Activated T-cell treated with anti-CD3 and anti-CD28 coated beads for 4 hours (primary cell): ENCODE measurements at places on chromosomes 7 and 10.

DNA sequence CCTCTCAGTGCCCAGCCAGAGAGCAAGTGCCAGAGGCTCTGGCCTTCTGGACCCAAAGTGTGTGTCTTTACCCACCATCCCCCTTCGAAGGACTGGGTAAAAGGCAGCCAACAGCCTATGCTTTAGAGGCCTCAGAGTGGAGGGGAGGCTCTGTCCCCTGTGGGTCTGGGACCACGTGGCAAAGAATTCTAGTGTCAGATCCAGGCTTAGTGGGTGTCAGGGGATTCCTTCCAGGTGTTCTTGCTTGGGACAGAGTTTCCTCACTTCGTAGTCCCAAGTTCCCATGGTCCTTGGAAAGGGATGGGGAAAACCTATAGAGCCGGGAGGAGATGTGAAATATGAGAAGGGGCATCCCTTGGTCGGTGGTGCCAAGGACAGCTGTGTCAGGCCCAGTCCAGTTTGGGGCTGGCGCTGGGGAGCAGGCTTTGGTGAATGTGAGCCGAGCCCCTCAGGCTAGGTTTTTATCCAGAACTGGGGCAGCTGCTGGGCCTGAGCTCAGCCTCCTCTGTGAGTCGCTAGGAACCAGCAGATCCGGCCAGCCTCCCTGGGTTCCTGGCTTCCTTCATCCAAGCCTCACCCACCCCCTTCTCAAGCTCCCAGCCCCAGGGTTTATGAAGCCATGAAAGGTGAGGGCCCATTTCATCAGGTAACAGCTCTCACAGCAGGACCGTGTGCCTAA lies 71.2 kb downstream of the C10orf105 start:
- DNase-seq, result no peak

- DNase-seq, result no peak
These were observed 66.6 kb upstream of the MGMT start for GRCh38 chr10:129400426-129400825.

- DNase-seq, result no peak
These were observed 9.2 kb downstream of the PLAU start for GRCh38 chr10:73920089-73920488.

GRCh38 chr10:26448706-26449435 lies 10.7 kb downstream of the APBB1IP start:
- peak; percentile 33 for DNase-seq

DNA sequence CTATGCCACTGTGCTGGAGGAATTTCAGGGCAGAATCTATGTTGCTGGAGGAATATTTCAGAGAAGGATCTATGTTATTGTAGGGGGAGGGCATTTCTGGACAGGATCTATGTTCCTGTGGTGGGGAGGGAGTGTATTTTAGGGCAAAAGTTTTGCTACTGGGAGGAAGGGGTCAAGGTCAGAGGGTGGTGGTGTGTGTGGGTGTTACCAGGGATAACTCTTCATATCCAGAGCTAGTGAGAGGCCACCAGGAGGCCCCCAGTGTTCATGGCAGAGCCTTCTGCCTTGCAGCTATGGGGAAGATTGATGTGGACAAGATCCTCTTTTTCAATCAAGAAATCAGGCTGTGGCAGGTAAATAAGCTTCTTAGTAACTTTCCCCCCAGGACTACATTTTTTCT lies 2.0 kb upstream of the STRA8 start:
- DNase-seq, result no peak

DNA sequence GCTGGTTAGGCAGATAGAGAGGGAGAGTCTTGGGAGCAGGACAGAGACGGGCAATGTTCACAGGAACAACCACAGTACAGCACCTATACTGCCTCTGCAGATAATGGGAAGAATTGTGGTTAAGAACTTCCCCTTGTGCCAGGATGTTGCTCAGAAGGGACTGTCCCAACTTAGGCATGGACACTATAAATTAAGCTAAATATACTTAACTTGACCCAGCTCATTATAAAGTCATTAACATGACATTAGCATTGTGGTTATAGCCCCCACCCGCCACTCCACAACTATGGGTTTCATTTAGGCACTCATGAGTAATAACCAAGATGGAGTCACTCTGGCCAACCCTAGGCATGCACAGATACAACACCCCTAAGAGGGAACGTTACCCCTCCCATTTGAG lies 310.9 kb upstream of the NRG3 start:
- no peak for DNase-seq

GRCh38 chr7:86911659-86912058 lies 147.8 kb downstream of the ELAPOR2 start:
- no peak for DNase-seq

DNA sequence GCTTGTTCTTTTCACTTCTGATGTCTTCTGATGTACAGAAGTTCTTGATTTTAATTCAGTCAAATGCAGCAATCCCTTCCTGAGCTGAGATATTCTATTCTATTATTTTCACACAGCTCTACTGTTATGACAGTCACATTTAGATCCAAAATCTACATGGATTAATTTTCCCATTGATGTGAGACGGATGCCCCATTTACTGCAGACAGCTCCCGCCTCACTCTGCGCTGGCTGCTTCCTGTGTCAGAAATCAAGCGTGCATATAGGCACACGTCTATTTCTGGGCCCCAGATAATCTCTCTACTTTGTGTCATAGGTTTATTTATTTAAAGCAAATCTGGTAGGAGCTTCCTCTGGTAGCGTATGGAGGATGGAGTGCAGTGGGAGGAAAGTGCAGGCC lies 6.7 kb downstream of the BNIP3 start:
- no peak for DNase-seq

DNA sequence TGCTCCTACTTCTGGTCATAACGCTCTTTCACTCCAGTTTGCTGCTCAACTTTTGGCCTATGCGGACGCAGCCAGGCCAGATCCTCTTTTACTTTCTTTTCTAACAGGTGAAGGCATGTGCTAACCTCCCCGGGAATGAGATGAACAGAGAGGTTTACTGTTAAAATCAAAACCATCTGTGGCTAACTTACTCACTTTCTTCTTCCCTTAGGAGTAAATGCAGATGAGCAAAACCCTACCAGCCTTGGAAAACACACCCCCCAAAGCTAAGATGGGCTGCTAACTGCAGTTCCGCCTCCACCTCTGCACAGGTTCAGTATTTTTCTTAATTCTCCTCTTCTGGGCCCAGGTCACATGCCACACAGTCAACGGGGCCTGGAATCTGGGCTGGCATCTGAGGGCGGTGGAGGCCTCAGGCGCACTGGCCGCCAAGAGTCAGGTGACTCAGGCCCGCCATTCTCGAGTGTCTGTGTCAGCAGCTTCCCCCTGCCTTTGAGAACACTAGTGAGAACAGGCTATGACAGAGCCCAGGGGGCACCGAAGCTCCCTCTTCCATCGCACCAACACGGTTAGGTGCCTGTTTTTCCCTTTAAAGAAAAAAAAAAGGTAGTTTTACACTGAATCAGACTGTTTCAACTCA lies 11.1 kb downstream of the FAM53B start:
- no peak for DNase-seq

DNA sequence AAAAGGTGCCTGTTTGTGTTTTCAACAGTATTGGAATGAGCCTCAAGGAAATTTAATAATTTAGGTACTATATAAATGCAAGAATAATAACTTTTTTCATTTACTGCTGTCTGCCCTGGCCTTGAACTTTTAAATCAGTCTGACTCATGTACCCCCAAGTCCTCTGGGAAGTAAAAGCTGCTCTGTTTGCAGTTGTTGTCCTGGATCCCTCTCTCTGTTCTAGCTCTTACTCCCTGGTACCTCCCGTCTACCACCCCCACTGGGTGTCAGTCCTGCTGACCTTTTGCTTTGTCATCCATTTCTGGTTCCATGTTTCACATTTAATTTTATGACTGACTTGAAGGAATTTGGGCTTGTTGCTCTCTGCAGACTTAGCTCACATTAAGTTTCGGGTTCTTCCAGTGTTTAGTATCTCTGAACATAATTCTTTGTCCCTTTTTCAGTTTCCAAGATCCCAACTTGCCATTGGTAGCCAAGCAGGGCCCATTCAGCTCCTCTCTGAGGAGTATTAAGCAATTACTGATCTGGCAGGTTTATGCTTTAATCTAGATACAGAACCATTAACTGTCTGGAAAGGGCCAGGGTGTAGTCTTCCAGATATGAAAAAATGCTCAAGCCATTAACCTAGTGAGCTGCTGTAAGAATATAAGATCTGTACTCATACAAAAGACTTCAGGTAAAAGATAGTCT lies 208.7 kb upstream of the FAM3C start:
- DNase-seq, result no peak

GRCh38 chr10:17504547-17505245 lies 50.3 kb upstream of the ST8SIA6 start:
- no peak for DNase-seq

GRCh38 chr10:70905071-70906021 lies 17.0 kb upstream of the PCBD1 start:
- DNase-seq, result no peak

GRCh38 chr7:146902728-146903127 lies 786.1 kb downstream of the CNTNAP2 start:
- no peak for DNase-seq

GRCh38 chr7:86955895-86956503 lies 103.5 kb downstream of the ELAPOR2 start:
- DNase-seq, result no peak

DNA sequence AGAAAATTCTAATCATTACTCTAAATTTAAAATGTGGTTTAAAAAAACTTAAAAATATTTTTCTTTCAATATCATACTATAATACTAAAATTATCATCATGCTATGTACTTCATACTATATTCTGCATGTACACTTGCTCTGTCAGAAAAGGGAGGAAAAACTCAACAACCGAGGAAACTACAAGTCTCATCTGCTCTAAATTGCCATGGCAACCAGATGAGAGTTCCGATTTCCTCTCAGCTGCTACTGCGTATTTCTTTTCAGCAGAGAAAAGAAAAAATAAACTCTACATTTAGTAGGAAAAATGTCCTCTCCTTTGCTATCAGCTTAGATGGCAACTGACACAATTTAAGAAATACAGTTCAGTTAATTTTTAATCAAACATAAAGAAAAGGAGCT lies 178.9 kb downstream of the SRPK2 start:
- DNase-seq, result no peak

GRCh38 chr10:29709484-29710002 lies 74.8 kb upstream of the SVIL start:
- DNase-seq, result no peak

- no peak for DNase-seq
These were observed 136.9 kb upstream of the GPR26 start for GRCh38 chr10:123529146-123529760.

DNA sequence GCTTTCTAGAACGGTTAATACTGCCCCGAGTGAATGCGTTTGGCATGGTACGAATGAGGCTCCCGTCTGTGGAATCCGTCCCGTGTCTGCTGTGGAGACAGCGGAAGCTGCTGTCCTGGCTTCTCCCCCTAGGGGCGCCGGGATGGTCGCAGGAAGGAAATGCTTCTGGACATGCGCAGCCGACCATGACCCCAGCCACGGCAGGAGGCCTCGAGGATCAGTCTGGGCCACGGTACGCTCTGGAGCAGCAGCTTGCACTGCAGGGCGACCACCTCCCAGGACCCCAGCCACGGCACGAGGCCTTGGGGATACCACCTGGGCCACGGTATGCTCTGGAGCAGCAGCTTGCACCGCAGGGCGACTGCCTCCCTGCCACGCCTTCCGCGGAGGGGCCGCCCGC lies 107.9 kb downstream of the CYTH3 start:
- DNase-seq, result no peak

GRCh38 chr10:114694062-114694461 lies 36.0 kb upstream of the ABLIM1 start:
- no peak for DNase-seq

- no peak for DNase-seq
These were observed at the start of gene PPP1R9A for GRCh38 chr7:94907026-94907810. Gene PPP1R9A, plus strand, starts transcription at chr7:94907594. Its CDS starts 2,520 bp downstream, at chr7:94910114.

- DNase-seq, result no peak
These were observed 131.6 kb downstream of the HGF start for GRCh38 chr7:81638198-81638597.

DNA sequence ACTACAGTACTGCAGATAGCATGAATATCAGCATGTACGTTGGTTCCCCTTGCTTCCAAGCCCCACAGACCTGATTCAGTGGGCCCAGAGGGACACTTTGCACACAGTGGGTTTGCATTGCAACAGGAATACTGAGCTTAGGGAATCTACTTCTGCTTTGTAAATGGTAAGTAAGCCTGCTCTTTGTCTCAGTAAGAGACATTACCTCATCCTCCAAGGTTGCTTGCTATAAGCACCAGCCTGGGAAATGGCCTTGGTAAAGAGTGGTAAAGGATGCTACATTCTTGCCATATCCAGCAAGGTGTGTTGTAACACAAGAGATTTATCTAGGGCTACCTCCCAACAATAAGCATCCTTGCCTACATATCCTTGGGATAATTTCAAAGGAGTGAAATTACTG lies 730.5 kb downstream of the INHBA start:
- DNase-seq, result no peak

DNA sequence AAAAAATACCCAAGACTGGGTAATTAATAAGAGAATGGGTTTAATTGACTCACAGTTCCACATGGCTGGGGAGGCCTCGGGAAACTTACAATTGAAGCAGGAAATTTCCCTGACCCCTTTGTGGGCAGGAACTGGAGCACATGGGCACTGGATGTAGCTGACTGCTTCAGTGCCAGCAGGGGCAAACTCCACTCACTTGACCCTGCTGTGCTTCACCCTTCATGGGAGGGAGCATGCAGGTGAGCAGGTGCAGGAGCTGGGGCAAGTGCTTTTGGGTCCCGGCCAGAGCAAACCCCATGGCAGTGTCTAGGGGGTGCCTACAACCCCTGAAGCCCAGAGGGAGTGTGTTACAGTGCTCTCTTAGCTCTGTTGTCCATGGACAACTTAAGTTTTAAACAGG lies 132.6 kb downstream of the AKR1D1 start:
- DNase-seq, result no peak

DNA sequence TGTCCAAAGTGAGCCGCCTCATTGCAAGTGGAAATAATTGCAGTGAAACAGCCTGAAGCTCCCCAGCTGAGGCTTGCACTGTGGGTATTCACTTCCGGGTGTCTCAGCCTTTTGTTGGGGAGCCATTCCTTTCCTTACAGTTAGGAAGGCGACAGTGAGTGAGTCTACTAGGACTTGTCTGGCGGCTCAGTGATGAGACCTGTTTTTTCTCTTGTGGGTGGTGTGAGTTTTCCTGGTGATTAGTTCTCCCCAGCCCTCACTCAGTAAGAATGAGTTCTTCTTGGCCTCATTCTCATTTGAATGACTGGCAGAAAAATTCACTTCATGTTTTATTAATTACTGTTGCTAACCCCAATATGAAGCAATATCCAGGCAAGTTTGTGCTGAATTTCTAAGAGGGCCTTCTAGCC lies 2.6 kb downstream of the PGAM1 start:
- no peak for DNase-seq

DNA sequence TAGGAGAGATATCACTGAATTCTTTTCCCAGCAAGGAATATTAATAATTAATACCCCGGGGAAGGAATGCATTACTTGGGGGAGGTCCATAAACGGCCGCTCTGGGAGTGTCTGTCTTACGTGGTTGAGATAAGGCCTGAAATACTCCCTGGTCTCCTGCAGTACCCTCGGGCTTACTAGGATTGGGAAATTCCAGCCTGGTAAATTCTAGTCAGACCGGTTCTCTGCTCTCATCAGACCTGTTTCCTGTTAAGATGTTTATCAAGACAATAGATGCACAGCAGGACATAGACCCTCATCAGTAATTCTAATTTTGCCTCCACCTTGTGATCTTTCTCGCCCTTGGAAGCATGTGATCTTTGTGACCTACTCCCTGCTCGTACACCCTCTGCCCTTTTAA lies 162.8 kb upstream of the KCND2 start:
- DNase-seq, result no peak

- DNase-seq, result peak; percentile 38
These were observed 24.9 kb upstream of the PITRM1 start for GRCh38 chr10:3197348-3198003.

- DNase-seq, result no peak
These were observed 74.6 kb downstream of the PDGFA start for GRCh38 chr7:445020-445419.

- no peak for DNase-seq
These were observed 88.7 kb downstream of the IMMP2L start for GRCh38 chr7:111473449-111474198.
